Fibroblast of skin of right quadriceps (primary cell): ENCODE measurements at places on chromosomes 7 and 10.

- no peak for DNase-seq
Observed at GRCh38 chr10:47295411-47295810, 4.6 kb upstream of the GDF10 start.

GRCh38 chr10:114715171-114715670 is 57.1 kb upstream of the ABLIM1 start:
- peak; percentile 66 for DNase-seq

DNA sequence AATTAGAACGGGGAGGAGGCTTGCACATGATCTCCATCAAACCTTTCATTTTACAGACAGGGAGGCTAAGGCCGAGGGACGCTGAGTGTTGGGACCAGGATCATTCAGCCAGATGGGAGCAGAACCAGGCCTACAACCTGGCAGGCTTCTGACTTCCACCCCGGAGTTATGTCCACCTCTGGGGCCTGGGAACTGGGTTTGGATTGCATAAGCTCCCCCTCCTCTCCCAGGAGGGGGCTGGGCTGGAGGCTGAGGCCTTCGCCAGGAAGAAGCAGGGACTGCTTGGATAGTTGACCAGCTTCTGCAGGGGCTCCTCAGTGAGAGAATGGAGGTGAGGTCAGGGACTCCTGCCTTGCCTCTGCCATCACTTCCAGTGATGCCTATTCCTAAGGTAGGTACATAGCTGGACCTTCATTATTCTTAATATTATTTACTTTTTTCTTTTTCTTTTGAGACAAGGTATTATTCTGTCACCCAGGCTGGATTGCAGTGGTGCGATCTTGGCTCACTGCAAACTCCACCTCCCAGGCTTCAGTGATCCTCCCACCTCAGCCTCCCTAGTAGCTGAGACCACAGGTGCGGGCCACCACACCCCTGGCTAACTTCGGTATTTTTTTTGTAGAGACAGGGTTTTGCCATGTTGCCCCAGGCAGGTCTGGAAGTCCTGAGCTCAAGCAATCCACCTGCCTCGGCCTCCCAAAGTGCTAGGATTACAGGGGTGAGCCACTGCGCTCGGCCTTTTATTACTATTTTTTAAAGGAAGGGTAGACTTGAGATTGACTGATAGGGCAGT is 1.3 kb downstream of the SNX10 start:
- no peak for DNase-seq

- DNase-seq, result no peak
Observed at GRCh38 chr7:141359262-141359661, 191.9 kb upstream of the AGK start.

DNA sequence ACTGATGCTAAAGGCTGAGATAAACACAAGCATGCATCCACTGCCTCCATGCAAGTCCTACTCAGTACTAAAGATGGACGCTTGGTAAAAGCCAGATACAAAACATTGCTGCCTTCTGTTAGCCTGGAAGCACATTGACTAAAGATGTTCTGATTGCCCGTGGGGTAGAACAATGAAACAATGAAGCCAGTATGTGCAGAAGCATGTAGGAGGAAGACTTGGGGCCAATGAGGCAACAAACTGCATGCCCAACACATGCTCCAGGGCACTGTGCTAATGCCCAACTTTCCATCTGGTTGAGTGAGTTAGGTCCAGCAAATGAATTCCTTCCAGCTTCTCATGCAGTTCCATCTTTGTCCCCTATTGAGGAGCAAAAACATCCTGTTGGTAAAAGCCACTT is 1245.5 kb downstream of the GATA3 start:
- DNase-seq, result no peak

GRCh38 chr7:38893061-38893460 is 15.9 kb downstream of the VPS41 start:
- DNase-seq, result peak; percentile 47

GRCh38 chr10:13973742-13974141 is 357.0 kb downstream of the FRMD4A start:
- DNase-seq, result peak; percentile 89

GRCh38 chr10:114631666-114632417 is 26.2 kb downstream of the ABLIM1 start:
- DNase-seq, result peak; percentile 17

- DNase-seq, result peak; percentile 86
Observed at GRCh38 chr7:84258628-84259027, 64.0 kb upstream of the SEMA3A start.

DNA sequence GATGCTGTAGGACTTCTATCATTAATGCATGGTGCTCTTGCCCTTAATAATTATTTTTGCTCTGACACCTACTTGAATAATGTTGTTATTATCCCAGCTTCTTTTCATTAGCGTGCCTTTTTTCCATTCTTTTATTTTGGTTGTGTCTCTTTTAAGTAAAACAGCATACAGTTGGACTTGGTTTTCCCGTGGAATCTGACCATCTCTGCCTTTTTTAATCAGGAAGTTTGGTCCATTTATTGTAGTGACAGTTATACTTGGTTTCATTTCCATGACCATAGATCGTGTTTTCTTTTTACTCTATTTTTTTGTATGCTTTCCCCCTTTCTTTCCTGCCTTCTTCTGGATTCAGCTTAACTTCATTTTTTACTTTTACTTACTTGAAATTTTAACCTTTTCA is 4.6 kb downstream of the PAPOLB start:
- no peak for DNase-seq

- no peak for DNase-seq
Observed at GRCh38 chr10:62517252-62517651, 143.1 kb downstream of the ZNF365 start.

DNA sequence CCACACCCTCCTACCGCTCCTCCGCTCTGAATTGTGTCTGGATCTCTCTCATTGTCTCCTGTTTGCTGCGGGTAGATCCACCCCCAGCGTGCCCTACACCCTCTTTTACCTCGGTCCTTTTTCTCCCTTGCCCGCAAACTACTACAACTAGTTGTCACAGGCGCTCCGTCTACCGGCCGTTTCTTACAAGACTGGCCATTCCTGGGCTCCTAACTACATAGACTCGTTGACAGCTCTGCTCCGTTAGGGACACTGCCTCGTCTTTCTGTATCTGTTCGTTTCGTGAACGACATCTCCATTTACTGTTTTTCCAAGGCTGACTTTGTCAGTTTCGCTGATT is 786 bp downstream of the TAF3 start:
- DNase-seq, result peak; percentile 41

DNA sequence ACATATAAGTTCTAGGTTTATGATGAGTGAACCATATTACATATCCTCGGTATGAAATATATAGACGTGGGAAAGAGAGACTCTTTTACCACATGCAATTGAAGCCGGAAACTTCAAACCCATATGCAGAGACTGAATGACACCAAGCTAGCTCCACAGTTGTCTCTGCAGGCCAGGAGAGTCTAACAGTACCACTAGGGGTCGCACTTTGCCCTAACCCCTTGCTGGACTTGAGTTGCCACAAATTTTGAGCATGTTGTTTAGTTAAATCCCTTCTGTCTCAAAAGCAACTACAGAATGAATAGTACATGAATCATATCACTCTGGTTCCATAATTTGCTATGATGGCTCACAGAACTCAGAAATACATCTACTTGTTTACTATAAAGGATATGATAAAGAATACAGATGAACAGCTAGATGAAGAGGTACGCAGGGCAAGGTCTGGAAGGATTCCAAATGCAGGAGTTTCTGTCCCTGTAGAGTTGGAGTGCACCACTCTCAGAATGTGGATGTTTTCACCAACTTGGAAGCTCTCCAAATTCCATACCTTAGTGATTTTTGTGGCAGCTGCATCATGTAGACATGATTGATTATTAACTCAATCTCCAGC is 112.4 kb upstream of the YAE1 start:
- peak; percentile 50 for DNase-seq
